ENCODE measurements at places on chromosomes 1 and 21.

DNA sequence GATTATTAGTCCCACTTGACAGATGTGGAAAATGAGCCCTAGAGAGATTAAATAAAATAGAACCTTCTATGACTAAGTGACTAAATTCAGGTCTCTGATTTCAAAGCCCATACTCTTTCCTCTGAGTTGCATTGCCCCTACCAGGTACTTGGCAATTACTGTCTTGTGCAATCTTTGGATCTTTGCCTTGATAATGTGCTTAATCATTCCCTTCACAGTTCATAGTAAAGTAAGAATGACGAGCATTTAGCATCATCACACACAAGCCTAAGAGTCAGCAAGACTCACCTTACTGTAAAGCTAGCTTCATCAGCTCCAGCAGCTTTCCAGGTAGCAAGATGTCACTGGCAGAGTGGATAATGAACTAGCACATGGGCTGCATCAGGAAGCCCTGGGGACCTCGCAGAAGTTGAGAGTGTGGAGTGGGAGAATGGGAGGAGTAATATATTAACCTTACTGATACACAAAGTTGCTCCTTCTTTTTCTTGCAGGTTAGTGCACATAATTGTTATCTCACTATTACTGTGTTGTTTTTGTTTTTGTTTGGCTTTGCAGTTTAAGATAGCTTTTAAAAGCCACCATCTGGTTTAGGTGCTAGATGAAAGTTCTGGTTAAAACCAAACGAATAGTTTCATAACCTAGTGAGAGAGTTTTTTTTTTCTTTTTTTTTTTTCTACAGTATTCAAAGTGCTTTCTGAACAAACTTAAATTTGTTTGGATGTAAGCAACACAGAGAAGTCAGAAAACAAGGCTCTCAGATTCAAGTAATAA lies 71.8 kb downstream of the PBX1 start:
- DNase-seq = no peak

DNA sequence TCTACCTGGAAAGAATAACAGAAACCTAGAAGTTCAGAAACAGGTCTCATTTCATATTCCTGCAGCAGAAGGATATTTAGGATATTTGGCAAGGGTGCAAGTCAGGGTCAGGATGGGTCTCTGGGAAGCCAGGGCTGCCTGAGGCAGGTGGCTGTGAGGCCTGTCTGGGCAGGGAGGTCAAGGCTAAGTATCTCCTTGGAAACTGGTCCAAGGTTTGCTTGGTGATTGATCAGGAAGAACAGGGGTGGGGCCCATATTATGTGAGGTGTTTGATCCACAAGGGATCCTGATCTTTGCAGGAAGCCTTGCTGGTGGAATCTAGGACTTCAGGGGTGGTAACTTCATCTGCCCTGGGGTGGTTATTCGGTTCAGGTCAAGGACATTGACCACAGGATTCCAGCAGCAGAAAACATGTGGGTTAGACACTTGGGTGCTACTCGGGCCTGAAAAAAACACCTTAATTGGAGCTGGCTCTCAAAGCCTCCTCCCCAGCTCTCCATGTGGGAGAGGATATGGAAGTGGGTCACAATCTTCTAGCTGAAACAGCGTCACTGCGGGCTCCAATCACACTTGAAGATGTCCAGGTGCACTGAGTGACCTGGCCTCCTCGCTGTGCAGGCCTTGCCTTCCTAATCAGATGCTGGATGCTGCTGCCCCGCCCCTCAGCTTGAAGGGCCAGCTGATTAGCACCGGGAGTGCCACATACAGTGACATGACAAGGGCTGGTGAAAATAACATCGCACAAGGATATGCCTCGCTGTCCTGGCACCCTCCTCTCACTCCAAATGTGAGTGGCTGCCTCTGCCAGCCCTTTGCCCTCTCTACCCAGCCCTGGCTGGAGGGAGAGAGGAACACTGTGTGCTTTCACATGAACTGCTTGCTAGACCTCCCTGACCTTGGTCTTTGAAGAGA lies 8.7 kb downstream of the CTNNBIP1 start:
- no peak for DNase-seq

GRCh38 chr1:207461649-207462048 lies 7.5 kb downstream of the CR2 start:
- no peak for DNase-seq

DNA sequence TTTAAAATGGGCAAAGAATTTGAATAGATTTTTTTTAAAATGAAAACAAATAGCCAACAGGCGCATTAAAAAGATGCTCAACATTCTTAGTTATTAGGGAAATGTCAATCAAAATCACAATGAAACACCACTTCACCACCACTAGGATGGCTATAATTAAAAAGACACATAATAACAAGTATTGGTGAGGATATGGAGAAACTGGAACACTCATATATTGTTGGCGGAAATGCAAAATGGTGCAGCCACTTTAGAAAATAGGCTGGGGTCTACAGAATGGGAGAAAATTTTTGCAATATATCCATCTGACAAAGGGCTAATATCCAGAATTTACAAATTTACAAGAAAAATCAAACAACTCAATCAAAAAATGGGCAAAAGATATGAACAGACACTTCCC lies 107.8 kb upstream of the FOXD3 start:
- DNase-seq = no peak

DNA sequence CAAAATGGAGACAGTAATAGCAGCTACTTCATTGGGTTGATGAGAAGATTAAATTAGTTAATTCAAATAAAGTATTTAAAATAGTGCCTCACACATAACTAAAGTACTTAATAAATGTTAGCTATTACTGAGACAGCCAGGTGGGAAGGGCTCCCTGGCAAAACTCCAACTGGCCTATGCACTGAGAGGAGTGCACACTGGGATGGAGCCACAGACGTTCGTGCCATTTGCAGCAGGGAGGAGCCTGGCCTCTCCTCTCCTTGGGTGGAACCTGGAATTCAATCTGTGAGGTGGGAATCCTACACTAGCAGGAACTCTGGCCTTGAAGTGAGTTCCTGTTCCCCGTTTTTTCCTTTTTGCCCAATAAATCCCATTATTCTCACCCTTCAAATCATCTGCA lies 28.1 kb downstream of the SLC5A9 start:
- DNase-seq = no peak

DNA sequence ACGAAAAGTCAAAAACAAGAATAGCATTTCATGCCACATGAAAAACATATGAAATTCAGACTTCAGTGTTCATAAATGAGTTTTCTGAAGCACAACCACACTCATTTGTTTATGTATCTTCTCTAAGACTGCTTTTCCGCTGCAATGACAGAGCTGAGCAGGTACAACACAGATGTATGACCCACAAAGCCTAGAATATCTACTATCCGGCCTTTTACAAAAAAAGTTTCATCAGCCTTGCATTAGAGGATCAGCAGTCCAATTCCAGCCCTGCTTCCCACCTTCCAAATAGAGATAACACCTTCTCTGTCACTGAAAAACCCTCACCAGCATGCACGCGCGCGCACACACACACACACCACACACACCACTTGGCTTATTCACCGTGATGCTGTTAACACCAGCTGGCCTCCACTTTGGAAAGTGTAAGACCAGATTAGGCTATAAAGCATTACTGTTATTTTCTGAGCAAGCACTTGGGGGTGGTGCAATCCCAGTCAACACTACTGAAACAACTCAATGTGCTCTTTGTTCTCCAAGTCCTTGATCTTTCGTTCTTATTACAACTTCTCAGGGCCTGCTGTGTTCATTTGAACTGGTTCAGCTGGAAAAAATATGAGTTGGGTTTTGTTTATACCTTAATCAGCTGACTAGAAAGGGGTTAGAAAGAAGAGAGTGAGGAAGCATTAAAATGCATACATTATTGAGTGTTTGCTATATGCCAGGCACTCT lies 90.0 kb downstream of the GLUL start:
- DNase-seq = no peak

DNA sequence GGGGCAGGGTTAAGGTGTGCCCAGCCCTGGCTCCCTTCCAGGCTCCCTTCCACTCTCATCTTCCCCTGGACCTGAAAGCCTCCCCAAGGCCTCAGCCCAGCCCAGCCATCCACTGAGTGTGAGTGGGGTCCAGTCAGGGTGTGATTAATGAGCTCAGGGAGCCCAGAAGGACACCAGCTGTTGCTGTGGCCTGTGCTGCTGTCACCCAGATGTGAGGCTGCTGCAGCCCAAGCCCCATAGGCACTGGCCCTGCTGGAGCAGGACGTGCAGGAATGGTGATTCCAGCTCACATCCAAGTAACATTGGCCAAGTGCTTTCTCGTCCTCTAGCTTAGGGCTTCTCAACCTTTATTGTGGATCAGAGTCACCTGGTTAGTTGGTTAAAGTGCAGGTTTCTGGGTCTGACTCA lies 77.6 kb downstream of the EPHB2 start:
- DNase-seq = no peak

DNA sequence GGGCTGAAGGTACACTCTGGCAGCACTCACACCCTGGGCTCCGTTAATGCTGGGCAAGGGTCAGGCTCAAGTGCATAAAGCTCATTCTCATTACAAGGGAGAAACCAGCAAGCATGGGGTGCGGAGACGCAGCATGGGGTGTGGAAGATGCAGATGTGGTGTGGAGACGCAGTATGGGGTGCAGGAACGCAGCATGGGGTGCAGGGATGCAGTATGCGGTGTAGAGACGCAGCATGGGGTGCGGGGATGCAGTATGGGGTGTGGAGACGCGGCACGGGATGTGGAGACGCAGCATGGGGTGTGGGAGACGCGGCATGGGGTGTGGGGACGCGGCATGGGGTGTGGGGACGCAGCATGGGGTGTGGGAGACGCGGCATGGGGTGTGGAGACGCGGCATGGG lies 390.7 kb downstream of the NPHP4 start:
- no peak for DNase-seq

DNA sequence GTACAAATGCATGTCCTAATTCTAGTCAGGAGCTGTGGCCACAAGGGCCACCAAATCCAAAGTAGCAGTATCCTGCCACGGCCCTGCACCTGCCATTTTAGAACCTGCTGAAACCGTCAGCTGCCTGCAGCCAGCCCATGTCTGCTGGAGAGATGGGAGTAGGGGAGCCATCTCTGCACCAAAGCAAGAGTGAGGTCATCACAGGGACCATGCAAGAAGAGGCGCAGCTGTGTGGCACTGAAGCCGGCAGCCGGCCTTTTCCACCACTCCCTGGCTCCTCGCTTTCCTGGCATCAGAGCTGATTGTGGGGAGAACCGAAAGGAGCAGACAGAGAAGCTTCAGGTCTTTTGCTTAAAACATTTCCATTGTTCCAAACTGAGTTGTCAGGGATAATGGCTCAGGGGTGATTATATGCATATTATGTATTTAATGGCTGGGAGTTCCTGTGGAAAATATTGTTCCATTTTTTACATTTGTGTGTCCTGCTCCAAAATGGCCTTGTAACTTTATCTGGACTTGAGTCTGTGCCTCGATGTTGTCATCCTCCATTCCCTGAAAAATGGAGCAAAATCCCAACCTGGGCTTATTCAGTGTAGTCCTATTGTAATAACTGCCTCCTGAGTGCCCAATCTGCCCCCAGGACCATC lies 18.7 kb upstream of the NBL1 start:
- no peak for DNase-seq

DNA sequence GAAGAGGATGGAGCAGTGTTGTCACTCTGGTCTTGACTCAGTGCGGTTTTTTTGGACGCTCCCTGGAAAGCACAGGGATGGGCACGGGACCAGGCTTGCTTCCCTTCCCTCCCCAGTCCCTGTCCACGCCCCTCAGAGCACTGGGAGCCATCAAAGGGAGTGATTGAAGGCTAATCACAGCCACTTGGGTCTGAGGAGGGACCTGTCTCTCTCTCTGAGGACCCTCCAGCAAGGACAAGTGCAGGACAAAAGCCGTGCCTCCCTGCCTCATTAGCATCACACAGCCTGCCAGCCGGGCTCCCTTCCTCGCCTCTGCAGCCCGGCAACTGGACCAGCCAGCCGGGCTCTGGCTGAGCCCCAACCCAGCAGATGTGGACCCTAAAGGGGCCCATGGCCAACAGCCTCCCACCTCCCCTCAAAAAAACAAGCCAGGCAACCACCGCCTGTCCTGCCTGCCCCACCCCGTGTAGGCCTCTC lies 18.6 kb upstream of the PDZK1IP1 start:
- DNase-seq = no peak

DNA sequence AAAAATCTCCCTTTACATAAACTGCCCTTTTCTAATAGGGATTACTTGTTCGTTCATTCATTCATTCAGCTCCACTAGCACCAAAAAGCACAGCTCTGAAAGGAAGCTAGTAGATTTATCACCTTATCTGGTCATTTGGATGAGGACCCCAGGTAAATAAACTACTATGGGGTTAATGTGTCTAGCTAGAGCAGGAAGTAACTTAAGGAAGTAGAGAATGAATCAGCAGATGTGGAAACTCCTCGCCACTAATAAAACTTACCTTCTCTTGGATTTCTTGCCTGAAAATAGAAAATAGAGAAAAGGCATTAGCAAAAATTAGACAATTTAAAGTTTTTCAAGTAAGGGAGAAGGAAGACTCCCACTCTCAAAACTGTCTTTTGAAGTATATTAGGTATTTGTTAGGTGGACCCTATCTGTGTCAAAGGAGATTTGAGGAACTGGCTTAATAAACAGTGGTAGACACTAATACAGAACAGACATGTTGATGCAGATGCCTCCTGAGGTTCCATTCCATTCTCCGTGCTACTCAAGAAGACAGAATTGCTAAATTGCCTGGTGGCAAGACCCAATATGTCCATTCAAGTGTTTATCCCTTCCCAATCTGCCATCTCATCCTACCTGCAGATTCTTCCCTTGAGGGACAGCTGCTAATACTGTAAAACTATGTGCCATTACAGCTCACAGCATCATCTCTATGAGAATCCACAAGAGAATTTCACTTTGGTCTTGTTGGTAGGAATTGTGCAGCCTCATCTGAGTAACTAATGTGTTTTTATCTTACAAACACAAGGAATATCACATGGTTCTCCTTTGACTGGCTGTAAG lies 14.9 kb downstream of the SELL start:
- no peak for DNase-seq

- no peak for DNase-seq
These were observed 93.5 kb downstream of the C1orf94 start for GRCh38 chr1:34270181-34270580.

DNA sequence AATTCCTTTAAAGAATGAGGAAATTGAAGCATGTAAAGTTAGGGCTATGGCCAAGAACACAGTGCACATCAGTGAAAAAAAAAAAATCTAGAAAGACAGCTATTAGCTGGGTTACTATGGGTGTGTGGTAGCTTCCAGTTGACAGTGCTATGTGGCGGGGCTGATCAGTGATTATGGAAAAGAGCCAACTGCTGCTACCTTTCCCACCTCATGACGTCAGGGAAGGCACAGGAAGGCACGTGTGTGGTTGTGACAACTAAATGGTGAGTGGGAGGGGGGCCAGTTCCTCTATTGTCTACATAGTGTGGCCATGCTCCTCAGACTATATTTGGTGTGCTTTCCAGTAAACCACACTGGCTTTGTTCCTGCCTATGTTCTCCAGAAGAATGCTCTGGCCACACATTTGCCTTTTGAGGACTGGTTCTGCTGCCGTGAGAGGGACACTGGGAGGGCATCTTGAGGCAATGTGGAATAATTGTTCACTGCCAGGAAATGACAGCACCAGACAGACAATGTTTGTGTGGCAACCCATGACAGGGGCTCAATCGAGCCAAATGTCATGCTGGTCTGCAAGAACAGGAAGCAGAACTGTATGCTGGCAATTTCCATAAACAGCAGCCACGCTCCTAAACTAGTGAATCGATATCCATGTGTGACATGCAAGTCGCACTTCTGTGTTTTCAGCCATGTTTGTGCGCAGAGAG lies 3.0 kb upstream of the SDE2 start:
- no peak for DNase-seq

- DNase-seq = no peak
These were observed 262.0 kb downstream of the TNR start for GRCh38 chr1:175481126-175482070.
